CD8-positive, alpha-beta memory T cell (primary cell): ENCODE measurements at places on chromosomes 3 and 15. TPM values are rescaled to one million over a fixed set of nuclear protein-coding genes. Genes with fewer than 3 reads are reported as not detected.
A peak's percentile ranks its signal among the peaks of the same experiment; 100 is the strongest.

CATSPER2 gene
- total RNA-seq: 0.77 TPM

DNA sequence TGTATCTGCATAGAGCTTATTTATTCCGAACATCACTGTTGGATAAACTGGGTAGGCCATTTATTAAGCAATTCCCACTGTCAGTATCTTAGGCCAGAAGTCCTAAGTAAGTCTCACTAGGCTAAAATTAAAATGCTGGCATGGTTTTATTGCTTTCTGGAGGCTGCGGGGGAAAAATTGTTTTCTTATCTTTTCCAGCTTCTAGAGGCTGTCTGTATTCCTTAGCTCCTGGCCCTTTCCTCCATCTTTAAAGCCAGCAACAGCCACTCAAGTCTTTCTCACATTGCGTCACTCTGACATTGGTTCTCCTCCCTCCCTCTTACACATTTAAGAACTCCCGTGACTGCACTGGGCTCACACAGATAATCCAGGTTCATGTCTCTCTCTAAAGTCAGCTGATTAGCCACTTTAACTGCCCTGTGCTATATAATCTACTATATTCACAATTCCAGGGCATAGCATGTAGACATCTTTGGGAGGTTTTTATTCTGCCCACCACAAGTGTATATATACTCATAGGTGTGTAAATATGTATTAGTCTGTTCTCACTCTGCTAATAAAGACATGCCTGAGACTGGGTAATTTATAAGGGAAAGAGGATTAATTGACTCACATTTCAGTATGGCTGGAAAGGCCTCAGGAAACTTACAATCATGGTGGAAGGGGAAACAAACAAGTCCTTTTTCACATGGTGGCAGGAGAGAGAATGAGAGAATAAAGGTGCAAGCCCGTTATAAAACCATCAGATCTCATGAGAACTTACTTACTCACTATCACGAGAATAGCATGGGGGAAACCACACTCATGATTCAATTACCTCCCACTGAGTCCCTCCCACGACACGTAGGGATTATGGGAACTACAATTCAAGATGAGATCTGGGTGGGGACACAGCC lies 113.5 kb upstream of the SLC7A14 start:
- DNase-seq: no peak

DNA sequence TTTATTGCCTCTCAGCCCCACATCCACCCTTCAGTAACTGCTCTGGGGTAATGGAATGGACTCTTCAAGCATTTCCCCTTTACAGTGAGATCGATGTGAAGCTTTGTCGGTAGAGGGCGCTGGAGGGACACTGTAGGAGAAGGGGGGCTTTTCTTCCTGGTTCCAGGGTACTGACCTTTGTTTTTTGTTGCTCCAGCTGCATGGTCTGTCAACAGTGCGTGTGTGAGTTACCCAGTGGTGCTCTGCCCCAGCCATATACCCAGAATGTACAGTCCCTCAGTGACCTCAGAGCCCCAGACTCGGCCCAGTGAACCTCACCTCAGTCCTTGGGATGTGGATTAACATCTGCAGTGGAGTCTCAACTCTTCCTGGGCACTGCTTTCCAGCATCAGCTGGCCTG lies 180.3 kb upstream of the TSC22D2 start:
- DNase-seq: no peak

IQCF5 gene
- not detected for total RNA-seq

CLEC3B gene
- total RNA-seq: not detected

GRCh38 chr15:36982430-36982829 lies 117.9 kb downstream of the MEIS2 start:
- no peak for DNase-seq

DNA sequence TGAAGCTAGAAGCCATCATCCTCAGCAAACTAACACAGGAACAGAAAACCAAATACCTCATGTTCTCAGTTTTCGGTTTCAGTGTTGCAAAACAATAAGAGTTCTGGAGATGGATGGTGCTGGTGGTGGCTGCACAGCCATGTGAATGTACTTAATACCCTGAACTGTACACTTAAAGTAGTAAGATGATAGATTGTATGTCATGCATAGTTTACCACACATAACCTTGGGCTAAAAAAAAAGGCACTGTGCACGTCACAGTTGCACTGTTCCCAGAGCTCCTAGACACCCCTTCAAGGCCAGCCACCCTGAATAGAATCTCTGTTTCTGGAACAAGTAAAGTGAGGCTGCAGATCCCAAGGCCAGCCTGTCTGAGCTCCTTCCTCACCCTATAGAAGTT lies 243.3 kb upstream of the IGF1R start:
- no peak for DNase-seq

GRCh38 chr3:69249001-69249400 lies 126.6 kb upstream of the LMOD3 start:
- no peak for DNase-seq

- DNase-seq: no peak
Measured at GRCh38 chr3:185648396-185648795, 62.3 kb downstream of the SENP2 start.

CHRFAM7A gene
- total RNA-seq: not detected

KPNA4 gene
- total RNA-seq: 72.7 TPM

DNA sequence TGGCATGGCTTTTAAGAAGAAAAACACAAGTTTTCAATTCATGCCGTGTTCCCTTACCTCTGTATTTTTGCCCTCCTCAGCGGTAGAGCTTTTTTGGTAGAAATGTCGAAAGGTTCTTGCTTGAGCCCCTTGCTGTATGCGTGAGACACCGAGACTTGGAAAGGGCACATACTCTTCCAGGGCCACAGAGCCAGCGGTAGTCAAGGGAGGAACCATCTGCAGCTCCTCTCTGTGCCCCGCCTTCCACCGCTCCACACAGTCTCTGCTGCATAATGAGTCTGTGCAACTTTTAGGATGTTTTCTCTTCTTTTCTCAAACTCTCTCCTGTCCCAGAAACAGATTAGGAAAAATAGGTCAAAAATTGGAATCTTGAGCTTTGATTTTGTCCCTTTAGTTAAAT lies 77.5 kb downstream of the LPP start:
- no peak for DNase-seq

DNA sequence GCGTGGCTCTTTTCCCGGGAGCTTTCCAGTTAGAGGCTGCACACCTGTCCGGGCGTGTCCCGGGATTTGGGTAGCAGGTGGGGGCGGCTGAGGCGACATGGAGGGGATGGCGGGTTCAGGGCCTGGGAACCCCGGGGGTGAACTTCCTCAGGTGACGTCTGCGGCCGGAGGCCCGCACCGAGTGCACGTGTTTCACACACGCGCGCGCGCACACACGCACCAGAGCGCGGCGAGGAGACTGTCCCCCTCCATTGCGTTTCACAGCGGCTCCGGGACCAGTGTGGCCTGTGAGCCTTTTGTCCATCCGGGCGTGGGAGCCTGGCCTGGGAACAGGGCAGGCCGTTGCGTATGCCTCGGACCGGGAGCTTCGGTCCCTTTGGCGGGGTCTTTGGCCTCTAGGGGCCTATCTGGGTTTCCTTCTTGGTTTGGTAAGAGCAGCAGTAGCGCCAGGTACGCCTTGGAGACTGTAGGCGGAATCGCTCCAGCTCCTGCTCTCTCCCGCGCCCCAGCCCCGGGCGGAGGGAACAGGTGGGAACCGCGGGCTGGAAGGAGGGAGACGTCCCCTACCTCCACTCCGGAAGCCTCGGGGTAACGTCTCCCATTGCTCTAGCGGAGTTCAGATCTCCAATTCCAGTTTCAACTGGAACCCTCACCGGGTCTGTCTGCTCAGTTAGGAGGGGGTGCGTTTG lies 220.0 kb downstream of the MEIS2 start:
- DNase-seq: no peak

- no peak for DNase-seq
Measured at GRCh38 chr3:78863306-78864203, 904.2 kb downstream of the ROBO1 start.

DNA sequence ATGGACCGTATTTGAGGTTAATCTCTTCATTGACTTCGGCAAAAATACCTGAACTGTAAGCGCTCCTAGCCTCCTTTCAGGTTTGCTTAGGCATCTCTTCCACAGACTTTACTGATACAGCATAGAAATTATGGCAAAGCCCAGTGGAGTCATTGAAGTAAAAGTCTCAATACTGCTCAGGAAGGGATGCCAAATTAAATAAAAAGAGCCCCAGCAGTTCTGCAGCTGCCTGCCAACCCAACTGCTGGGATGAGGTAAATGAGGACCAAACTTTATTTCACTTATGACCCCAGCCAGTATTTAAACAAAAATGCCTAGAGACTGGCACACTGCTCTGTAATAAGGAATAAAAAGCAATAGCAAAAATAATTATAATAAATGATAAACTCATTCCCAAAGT lies 65.4 kb downstream of the IQCH start:
- no peak for DNase-seq

DNA sequence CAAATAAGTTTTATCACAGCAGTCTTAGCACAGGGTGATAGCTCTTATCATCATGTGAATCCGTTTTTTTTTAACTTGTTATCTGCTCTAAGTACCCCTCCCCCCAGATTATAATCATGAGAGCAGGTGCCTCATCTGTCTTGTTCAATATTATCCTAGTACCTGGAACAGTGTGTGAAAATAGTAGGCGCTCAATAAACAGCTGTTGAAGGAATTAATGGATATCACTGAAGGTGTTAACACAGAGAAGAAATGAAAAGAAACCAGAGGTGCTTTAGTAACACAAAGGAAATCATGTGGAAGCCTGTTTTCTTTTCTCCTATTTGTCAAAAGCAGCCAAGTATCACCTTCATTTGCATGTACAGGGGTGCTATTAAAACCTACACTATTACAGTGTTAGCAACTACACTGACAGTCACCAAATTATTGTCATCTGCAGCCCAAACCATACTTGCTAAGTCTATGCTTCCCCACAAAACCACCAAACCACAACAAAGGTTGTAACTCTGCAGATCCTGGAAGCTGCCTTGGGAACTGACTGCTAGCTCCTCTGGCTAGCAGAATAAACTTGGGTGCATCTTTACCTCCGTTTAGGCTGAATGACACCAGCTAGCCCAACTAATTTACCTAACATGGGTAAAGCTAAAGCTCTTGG lies 2.9 kb downstream of the XPC start:
- peak; percentile 27 for DNase-seq

WDR93 gene
- not detected for total RNA-seq

GRCh38 chr15:48800811-48801455 lies 9.9 kb downstream of the CEP152 start:
- no peak for DNase-seq

DNA sequence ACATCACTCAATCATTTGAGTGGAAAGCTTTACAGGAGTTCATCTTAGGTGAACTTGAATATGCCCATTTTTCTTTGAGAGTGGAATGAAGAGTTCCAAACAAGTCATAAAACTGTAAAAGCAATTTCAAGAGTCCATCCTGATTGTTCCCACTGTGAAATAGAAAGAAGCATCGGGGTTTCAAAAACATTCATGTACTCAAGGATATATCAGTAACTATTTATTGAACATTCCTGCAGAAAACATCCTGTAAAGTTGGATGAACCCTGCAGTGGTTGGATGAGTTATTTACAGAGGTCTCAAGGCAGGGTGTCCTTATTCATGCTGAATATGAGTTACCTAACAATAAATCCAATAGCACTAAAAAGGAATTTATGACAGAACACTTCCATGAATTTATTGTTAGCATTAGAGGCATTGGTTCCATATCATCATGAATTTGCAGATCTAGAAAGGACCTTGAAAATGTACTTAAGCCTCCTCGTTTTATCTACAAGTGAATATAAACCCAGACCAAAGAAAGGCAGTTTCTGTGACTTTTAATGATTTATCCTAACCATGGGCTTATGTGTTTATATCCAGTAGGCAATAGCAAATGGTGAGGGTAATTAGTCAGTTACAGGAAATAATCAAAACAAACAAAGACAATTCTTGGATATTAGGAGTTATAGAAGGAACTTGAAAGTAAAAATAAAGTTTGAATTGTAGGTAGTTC lies 361.9 kb upstream of the KCNMB2 start:
- no peak for DNase-seq

DNA sequence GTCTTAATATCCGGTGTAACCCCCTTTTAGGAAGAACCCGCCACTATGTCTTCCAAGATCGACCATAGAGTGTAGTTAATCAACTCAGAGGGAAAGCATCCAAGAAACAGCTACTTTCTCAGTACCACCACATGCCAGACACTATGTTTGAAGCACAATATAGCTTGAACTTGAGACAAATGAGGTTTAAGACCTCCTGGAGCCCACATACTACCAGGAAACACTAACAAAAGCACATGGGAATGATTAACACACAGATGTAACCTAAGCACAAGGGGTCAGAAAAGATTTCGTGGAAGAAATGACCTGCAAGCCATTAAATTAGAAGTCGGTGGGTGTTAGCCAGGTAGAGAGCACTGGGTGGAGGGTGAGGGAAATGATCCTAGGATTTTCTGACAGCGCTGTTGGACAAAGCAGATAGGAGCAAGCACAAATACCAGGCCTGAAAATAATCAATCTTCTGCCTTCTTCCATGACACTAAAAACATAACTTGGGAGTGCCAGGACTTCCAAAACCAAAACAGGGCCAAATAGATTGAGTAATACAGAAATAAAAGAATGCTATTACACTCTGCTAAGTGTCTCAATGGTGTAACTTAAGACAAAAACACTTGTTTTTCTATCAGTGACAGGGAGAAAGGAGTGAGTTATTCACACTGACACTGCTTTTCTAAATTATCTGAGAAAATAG lies 213.7 kb downstream of the FOXP1 start:
- DNase-seq: no peak

ANKRD34C gene
- total RNA-seq: not detected

DNA sequence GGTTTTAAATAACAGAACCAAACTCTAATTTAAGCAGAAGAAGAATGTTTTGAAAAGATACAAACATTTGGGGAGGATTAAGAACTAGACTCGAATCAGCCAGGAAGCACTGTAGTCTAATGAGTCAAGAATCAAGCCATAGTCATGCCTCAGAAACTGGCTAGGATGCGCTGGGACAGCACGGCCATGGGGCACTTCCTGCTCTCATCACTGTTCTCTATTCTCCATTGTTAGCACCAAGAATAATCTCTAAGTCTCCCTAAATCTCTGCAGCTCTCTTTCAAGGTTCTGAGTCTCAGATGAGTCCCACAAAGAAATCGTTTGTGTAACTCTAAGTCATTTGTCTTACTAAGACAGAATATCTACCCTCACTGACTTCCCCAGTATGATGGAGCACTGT lies 399.0 kb upstream of the KCNMB2 start:
- no peak for DNase-seq
